ENCODE measurements at places on chromosomes 12 and 14. TPM values are rescaled to one million over a fixed set of nuclear protein-coding genes. Genes with fewer than 3 reads are reported as not detected.

PRIMA1 gene
- total RNA-seq = not detected

GRCh38 chr12:12456637-12457036 is 99.8 kb downstream of the BORCS5 start:
- H3K4me3 ChIP-seq = no peak overlapping the region
- H3K27ac ChIP-seq = no peak overlapping the region
- peaks cover 5% of the 10 kb centered on the region for H3K4me1 ChIP-seq
- H3K27me3 ChIP-seq = no peaks in the 10 kb centered on the region
- no peak for DNase-seq

GRCh38 chr12:85423947-85424346 is 143.9 kb downstream of the ALX1 start:
- no peak overlapping the region for H3K27ac ChIP-seq
- no peak overlapping the region for H3K4me3 ChIP-seq
- DNase-seq = no peak
- no peaks in the 10 kb centered on the region for H3K27me3 ChIP-seq
- H3K36me3 ChIP-seq = no peaks in the 10 kb centered on the region
- no peaks in the 10 kb centered on the region for H3K4me1 ChIP-seq

PXMP2 gene
- total RNA-seq = 46.1 TPM

GRCh38 chr14:89792489-89793366 is 161.8 kb downstream of the EFCAB11 start:
- H3K27ac ChIP-seq = no peak overlapping the region
- H3K27me3 ChIP-seq = no peaks in the 10 kb centered on the region
- no peak for DNase-seq
- no peaks in the 10 kb centered on the region for H3K36me3 ChIP-seq
- H3K4me1 ChIP-seq = no peaks in the 10 kb centered on the region

DNA sequence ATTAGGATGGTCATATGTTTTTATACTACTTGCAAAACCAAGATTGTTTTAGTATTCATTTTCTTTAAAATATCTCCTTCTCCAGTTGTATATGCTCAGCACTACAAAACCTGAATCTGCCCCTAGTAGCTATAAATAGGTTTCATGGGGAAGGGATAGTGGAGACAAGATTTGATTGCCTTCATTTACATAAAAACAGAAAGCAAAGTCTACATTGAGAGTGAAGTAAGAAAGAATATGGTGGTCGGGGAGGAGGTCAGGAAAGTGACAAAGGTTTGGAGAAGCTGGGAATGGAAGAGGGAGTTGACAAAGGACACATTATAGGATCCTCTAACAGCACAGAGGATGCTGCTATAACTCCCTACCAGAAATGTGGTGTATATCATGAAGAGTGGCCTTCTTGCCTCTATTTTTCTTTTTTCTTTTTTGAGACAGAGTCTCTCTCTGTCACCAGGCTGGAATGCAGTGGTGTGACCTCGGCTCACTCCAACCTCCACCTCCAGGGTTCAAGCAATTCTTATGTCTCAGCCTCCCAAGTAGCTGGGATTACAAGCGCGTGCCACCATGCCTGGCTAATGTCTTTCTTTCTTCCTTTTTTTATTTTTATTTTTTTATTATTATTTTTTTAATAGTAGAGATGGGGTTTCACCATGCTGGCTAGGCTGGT is 6.6 kb upstream of the LRP6 start:
- H3K36me3 ChIP-seq = no peaks in the 10 kb centered on the region
- H3K4me1 ChIP-seq = no peaks in the 10 kb centered on the region
- no peaks in the 10 kb centered on the region for H3K27me3 ChIP-seq
- DNase-seq = no peak

DNA sequence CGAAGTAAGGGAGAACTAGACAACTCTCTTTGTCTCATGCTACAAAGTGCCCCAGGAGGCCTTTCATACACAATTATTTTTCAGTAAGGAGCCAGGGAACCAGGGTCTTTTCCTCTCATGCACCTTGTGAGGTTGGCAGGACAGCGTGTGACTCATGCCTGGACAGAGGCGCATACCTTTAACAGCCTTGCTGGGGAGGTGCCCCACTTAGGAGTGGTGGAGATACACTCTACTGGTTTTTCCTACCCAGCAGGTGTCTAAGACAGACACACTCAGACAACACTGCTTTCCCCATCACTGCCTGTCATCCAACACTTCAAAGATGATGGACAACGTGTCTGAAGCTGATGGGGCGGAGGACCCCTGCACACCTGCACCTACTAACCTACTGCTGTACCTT is 49.1 kb downstream of the B4GALNT3 start:
- H3K27me3 ChIP-seq = peaks cover 45% of the 10 kb centered on the region
- no peak overlapping the region for H3K4me3 ChIP-seq
- no peak for DNase-seq
- H3K4me1 ChIP-seq = no peaks in the 10 kb centered on the region

DNA sequence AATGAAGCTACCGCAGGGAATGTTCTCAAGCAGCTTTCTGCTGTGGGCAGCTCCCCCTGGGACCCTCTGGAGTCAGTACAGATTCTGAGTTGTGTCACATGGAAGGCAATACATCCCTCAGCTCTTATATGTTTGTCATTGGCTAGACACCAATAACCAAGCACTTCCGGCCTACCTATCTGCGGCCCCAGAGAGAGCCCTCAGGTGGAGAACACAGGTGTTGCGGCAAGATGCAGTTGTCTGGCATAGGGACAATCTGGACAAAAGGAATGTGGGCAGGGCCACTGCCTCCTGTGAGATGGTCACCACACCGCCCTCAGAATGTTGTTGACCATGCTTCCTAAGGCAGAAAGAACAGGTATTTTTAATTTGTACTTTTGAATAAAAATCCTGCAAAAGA is 118.7 kb downstream of the BRMS1L start:
- H3K4me3 ChIP-seq = no peak overlapping the region
- H3K4me1 ChIP-seq = no peaks in the 10 kb centered on the region
- H3K36me3 ChIP-seq = no peaks in the 10 kb centered on the region
- no peak overlapping the region for H3K27ac ChIP-seq

DNA sequence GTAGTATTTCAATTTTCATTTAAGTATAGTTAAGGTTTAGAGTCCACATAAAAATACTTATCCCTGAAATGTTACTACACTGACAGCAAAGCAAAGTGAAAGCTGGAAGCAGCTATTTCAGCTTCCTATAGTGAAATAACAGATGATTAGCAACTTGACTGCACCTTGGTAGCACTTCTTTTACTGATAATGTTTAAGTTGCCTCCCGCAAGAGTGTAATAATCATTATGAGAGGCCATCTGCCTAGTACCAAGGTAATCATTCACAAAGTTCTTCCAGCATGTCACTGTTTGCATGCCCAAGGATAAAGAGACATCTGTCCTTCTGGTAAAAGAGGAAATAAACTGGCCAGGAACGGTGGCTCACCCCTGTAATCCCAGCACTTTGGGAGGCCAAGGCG is 69.8 kb downstream of the LIN7A start:
- H3K27ac ChIP-seq = no peak overlapping the region
- no peak for DNase-seq
- H3K27me3 ChIP-seq = no peaks in the 10 kb centered on the region
- no peaks in the 10 kb centered on the region for H3K4me1 ChIP-seq

- peaks cover 27% of the 10 kb centered on the region for H3K27me3 ChIP-seq
- no peak overlapping the region for H3K4me3 ChIP-seq
- DNase-seq = no peak
- no peak overlapping the region for H3K27ac ChIP-seq
These were observed 8.1 kb upstream of the GLTP start for GRCh38 chr12:109888179-109889020.

FAM90A1 gene
- total RNA-seq = 0.16 TPM

DNA sequence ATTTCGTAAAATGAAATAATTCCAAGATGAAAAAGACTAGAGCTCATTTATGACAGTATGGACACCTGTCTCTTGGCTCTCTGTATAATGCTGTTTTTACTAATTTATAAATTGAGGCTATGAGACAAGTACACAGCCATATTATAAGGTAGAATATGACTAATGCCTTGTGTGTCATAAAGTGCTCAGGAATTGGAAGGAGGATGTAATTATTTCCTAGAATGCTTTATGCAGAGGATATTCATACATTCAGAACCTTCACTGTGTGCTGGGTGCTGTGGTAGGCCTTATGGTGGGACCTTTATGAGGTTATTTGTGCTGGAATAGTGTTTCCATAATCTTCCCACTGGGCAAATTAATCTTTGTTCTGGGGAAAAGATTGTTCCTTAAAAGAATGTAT is 13.3 kb downstream of the PCNX1 start:
- no peak overlapping the region for H3K27ac ChIP-seq
- no peak overlapping the region for H3K4me3 ChIP-seq
- no peak for DNase-seq
- no peaks in the 10 kb centered on the region for H3K4me1 ChIP-seq
- no peaks in the 10 kb centered on the region for H3K27me3 ChIP-seq

DNA sequence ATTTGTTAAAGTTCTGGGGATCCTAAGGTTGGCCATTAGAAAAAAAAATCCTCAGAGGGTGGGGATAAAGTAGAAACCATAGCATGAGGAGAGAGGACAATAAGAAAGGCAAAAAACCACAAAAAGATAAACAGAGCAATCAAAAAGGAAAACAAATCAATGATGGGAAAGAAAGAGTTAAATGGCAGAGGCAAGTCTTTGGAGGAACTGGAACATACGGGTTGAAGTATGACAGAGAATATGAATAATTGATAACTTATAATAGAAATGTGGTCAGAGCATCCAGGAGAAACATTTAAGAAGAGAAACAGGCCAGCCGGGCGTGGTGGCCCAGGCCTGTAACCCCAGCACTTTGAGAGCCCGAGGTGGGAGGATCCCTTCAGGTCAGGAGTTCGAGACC is 17.8 kb upstream of the SALL2 start:
- no peak for DNase-seq
- H3K4me3 ChIP-seq = no peak overlapping the region
- H3K36me3 ChIP-seq = no peaks in the 10 kb centered on the region
- no peaks in the 10 kb centered on the region for H3K4me1 ChIP-seq

Measured in K562 (cell line).